Endodermal cell (in vitro differentiated cells): ENCODE measurements at places on chromosomes 2 and 18. TPM values are rescaled to one million over a fixed set of nuclear protein-coding genes. Genes with fewer than 3 reads are reported as not detected.

ARPC2 gene
- total RNA-seq, result 239 and 243 TPM in 2 replicates

DYNAP gene
- not detected in 3 replicates for total RNA-seq

PLEKHH2 gene
- total RNA-seq, result 5.0 to 9.1 TPM (median 5.3 TPM) in 3 replicates

PTPRN gene
- total RNA-seq, result 1.1 and 1.2 TPM in 2 replicates

DLX1 gene
- total RNA-seq, result not detected in 3 replicates

KDSR gene
- 41.1 to 51.0 TPM (median 47.1 TPM) in 3 replicates for total RNA-seq

DNA sequence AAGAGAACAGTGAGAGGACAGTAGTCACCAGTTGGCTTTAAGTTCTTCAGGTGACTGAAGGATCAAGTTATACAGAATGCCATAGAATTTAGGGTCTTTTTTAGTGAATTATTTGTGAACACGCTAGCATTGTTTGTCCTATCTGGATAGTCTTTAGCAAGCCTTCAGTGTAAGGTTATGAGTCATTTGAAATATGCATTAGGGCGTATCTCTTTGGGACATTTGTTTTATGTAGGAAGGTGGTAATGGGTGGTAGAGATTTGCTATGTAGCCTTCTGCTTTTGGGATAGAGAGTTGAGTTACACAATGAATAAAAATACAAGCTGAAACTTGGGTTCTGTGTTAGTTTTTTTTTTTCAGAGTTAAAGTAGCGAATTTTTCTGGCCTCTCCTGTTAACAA is 13.0 kb downstream of the ACTR2 start:
- no peak for DNase-seq
- H3K4me3 ChIP-seq, result no peak overlapping the region
- H3K4me1 ChIP-seq, result no peaks in the 10 kb centered on the region
- H3K27ac ChIP-seq, result no peak overlapping the region
- peaks cover 58% of the 10 kb centered on the region for H3K36me3 ChIP-seq

DNA sequence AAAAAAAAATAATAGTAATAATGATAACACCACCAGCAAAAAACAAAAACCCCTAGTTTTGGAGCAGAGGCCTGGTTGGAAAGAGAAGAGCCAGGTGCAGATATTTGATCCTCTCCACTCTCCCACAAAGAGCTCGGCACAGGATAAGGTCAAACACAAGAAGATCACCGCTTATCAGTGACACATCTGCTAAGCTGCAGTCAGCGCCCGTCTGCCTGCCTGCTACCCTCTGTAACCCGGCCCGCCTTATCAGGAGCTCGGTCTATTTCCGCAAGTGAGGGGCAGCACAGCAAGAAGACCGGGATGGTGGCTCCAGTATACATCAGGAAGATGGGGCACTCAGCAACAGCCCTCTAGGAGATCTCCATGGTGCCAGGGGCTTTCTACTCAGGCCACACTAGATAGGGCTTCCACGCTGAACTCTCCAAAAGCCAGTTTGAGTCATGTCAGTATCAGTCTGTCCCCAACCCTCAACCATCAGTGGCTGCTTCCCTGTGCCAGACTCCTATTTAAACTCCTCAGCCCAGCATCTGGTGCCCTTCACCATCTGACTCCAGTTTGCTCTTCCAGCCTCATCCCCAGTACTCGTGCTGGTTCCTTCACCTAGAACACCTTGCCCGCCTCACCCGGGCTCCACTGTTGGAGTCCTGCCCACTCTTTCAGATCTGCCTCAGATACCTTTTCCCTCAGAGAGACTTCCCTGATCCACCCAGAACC is 67.3 kb upstream of the PPP1CB start:
- peak; percentile 71 for DNase-seq
- peaks cover 8% of the 10 kb centered on the region for H3K4me1 ChIP-seq
- no peaks in the 10 kb centered on the region for H3K36me3 ChIP-seq
- peak overlapping the region; percentile 16 for H3K4me3 ChIP-seq
- no peaks in the 10 kb centered on the region for H3K27me3 ChIP-seq
